ENCODE measurements at places on chromosomes 5 and 9.

DNA sequence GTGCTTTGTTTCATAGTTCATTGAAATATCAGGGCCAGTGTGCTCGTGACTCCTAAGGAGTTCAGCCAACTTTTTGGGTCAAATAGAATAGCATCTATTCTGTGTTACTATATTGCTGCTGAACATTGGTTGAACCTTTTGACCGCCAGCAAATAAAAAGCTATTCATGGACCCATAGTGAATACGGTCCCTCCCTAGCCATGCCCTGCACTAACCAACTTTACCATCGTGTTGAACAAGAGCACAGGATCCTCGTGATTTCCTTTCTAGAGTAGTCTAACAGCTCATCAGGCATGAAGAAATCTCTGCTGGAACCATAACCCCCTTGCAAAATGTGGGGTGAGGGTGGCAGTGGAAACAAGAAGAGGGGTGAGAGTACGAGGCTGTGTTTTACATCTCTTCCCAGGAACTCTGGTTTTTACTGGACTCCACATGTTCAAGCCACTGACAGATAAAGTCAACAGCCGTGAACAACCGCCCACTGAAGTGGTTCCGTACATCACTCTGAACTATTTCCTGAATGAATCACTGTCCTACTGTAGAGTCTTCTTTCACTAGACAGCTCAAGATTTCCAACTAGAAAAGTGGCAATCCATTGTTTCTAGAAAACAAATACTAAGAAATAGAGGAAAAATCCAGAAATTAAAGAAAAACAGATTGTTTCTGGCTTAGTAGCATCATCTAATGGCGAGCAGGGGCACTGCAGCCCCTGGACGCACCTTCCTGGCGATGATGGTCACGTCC lies 70.1 kb upstream of the SPATA31E1 start:
- DNase-seq: peak; percentile 63

DNA sequence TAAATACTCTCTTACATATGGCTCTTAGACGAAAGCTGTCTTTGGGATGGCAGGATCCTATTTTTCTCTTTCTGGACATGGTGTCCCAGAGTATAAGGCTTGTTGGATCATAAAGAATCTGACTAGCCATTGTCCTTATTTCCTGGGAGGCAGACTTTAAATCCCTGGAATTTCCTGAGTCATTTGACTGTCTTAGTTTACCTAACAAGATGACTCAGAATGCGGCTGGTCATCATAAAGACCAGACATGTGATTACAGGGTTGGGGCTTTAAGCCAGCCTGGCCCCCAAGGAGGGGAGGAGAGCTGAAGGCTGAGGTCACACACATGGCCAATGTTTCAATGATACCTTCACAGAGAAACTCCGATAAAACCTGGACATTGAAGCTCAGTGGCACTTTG lies 37.2 kb downstream of the FAM240B start:
- DNase-seq: peak; percentile 62

DNA sequence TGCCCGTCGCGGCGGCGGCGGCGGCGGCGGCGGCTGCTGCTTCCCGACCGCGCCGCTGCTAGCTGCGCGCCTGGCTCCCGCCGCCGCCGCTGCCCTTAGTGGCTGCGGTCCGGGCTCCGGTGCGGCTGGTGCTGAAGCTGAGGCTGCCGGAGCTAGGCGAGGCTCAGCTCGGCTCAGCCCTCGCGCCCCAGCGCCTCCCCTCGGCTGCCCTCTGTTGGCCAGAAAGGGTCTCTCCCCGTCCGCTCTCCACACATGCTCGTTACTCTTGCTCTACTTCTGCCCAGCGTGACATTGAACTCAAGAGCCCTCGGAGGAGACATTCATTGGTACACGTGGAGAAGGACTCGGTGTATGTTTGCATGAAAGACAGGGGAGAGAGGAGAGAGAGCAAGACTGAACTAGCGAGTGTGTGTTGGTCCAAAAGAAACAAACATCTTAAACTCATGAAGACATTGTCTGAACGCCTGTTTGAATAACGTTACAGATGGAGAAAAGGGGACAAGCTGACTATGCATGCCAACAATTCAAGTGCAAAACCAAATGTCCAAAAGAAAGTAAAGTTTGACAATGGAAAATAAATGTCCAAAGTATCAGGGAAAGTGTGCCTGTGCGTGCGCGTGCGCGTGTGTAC lies at the start of gene HCN1:
TSS of gene HCN1 (minus strand) at position 175 of the 631 bp plus-strand sequence.
- peak; percentile 73 for DNase-seq

DNA sequence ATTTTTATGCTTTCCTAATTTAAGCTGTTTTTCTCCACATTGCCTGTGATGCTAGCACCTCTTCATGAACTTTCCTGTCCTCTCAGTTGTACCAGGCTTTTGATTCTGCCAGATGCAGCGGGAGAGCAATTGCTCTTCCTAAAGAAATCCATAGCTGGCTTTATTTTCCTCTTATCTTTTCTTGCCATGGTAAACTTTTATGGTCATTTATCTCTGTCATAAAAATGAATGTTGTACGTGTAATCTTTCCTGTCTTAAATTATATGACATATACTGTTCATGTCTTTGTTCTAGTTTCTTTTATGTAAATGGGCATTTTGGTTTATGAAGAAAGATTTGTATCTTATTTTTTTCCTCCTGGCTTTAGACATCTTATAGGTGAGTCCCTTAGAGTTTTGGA lies 127.5 kb downstream of the SH3GL2 start:
- no peak for DNase-seq

DNA sequence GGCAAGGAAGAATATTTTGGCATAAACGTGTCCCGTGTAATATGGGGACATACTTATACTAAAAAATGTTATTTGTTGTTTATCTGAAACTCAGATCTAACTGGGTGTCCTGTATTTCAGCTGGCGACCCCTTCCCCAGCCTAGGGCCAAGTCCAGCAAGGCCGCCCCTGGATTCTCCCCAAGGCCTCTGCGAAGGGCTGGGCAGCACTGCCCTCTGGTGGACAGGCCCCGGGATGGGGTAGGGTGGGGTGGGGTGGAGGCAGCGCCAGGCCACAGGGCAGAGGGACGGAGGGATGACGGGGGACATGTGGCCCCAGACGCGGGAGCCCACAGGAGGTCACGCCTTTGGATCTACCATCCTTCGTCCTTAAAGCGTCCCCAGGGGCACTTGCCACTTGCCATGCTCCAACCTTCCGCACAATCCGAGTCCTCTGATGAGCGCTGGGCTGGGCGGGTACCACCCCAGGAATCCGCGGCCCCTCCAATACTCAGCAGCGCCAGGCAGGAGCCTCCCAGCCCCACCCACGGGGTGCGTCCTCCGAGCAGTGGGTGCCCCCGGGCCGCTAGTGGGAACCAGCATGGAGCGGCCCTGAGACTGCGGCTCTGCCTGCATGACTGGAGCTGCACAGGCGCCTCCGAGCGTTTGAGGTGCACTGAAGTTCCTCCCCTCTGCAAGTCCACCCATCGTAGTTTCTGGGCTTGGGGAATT lies 7.1 kb upstream of the AGPAT2 start:
- DNase-seq: peak; percentile 20

- DNase-seq: no peak
Observed at GRCh38 chr5:35203403-35203802, 26.9 kb downstream of the PRLR start.

DNA sequence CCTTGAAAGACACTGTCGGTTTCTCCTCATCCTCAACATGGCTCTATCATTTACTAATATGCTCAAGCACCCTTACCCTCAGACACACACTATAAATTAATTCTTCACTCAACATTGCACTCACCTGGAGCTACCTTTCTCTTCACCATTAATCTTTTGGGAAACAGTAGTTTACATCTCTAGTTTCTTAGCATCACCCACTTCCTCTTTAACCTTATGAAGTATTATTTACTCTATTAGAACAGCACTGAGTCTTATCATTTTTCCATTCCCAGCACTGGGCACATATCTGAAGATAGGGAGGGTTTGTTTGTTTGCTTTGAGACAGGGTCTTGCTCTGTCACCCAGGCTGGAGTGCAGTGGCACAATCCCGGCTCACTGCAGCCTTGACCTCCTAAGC lies 213.5 kb downstream of the SMARCA2 start:
- no peak for DNase-seq

DNA sequence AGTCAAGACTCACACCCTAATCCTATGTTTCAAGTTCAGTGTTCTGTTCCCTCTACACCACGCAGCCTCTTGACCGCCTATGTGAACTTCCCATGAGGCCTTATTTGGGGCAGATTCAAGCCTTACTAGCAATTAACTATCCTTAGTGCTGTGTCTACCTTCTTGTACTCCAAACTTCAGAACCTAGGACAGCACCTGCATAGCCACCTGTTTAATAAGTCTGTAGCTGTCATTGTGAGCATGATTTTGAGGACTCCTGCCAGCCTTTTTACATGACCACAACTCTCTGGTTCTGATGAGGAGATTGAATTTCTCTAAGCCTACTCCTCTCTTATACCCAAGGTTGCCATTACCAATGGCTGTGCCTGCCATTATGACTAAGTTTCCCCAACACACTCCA lies 50.8 kb upstream of the PCSK1 start:
- DNase-seq: peak; percentile 15

DNA sequence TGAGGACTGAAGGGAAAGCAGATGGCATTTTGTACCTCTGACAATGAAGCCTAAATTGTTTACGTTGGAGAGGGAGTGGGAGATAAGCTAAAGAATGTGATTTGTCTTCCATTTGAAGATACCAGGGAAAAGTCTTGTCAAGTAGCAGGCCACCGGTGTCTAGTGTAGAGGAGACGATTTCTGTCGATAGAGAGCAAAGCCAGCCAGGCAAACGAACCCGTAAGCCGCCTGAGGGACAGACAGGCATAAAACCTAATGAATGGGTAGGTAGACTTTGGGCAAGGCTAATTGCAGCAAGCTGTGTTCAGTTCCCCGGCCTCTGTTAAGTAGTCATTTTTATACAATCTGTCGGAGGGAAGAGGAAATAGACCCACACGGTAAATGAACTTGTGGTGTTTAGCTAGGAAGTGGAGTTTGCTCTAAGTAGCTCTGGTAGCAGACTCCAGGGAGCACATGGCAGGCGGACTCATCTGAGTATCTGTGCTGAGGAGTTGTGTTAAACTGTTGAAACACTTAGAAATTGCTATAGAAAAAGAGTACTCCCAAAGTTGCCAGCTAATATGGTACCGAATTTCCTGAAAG lies 28.8 kb downstream of the SMARCA2 start:
- no peak for DNase-seq

DNA sequence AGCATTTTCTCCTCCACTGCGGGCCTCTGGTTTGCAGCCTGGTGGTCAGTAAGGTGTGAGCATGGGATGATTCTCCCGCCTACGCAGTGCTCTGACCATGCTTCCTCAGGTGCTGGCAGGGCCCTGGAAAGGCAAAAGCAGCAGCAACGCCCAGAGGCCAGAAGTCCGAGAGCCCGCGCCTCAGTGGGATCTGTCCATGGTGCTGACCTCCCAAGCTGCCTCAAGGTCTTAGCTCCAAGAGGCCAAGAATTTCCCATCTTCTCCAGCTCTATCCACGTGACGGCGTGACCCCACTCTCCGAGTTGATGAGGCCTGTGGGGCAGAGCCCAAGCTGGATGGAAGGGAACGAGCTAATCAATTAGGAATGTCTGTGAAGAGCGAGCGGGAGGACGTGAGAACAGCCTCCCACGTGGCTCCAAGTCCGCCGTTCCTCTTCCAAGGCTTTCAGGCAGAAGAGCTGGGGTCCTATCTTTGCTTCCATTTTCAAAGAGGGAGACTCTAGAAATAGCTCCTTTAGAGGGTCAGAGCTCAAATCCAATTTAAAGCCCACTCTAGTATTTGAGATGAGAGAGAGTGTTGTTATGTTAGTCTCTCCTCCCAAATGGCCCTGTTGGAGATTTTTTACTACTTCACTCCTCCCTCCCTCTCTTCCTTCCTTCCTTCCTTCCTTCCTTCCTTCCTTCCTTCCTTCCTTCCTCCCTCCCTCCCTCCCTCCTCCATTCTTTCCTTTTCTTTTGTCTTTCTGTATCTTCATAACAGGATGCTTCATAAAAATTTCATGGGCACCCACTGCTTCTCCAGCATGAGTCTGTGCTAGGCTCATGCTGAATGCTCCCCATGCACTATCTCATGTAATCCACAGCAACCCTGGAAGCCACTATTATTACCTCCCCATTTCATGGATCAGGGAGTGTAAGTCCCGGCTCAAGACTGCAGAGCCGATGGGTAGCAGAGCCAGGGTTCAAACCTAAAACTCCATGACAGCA lies 69.3 kb downstream of the OLFM1 start:
- peak; percentile 38 for DNase-seq
